ENCODE measurements at places on chromosomes 4 and X.

DNA sequence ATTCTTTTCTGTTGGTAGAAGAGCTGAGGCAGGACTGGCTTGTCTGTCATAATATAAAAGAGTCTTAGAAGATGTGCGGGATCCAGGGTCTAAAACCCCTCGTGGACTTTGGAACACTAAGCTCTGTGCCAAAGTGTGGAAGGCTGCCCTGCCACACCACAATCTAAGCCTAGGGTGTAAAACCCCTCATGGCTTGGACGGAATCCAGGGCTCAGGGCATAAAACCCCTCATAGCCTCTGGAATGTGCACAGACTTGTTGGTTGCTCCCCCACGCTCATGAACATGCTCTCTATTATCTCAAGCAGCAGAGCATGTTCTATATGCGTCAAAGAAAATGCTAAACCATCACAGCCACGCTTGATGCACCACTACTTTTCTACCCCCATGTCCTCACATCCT is 483.6 kb downstream of the GABRG1 start:
- no peak for DNase-seq

DNA sequence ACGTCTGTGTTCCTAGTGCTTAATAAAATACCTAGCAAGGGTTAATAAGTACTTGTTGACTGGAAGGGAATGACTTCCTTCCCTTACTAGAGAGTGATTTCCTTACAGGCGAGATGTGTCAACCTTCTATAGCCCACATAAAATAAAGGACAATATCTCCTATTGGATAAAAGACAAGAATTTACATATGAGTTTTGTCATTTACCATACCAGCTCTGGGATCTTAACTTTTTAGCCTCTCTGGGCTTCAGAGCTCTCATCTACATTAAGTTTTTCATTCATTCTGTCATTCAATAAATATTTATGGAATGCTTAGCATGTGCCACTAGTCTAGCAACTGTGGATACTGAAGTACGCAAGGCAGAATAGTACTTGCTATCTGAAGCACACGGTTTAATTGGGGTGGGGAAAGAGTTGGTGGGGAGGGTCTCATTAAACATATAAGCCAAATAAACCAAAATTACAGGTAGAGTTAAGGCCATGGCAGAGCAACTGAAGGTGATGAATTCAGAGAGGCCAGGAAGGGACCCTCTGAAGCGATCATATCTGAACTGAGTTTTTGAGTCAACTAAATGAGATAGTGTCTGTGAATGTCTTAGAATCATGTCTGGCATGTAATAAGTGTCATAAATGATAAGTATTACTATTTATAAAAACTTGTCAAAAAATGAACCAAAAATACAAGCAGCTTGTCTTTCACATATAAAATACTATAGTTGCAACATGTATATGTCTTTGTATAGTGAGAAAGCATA is 91.6 kb upstream of the BMP2K start:
- DNase-seq = no peak

DNA sequence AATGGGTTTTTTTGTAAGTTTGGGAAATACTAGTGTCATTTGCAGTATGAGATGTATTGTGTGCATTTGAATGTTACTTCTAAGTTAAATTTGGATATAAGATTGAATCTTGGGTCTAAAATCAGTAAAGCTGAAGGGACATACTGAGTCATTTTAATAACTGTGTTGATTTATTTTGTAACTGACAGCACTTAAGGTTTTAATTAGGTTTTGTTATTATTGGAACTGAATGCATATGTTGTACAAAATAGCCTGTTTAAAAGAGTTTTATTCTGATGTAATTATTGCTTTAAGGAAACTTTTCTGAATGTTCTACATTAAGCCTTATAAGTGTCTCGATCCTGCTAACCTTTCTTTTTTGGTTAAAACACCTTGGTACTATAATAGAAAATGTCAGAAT is 396.6 kb downstream of the MAPK10 start:
- no peak for DNase-seq

GRCh38 chr4:38230121-38230801 is 270.1 kb downstream of the PTTG2 start:
- no peak for DNase-seq

DNA sequence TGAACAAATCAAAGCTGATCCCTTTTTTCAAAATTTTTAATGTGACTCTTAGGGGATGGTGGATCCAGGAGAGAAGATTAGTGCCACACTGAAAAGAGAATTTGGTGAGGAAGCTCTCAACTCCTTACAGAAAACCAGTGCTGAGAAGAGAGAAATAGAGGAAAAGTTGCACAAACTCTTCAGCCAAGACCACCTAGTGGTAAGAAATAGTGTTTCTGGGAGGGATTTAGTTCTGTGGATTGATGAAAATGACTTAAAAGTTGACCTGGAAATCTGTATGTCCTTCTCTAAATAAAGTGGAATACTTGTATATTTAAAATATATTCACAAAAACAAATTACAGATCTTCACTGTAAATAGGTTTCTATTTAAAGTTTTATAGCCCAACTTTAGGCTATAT is 29.2 kb downstream of the NUDT9 start:
- no peak for DNase-seq

DNA sequence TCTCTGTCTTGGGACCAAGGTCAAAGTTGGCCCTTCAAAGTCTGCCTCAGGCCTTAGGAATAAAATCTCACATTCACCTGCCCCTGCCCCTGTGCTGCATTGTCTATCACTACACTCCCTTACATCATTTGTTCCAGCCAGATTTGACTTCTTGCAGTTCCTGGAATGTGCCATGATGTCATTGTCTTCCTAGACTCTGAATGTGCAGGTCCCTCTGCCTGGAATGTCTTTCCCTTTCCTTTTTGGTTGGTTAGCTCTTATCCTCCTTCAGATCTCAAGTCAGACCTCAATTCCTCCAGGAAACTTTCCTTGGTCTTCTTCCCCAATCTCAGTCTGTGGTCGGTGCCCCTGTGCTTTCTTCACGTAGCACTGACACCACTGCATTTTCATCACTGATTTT is 67.7 kb upstream of the EFNB1 start:
- DNase-seq = no peak

DNA sequence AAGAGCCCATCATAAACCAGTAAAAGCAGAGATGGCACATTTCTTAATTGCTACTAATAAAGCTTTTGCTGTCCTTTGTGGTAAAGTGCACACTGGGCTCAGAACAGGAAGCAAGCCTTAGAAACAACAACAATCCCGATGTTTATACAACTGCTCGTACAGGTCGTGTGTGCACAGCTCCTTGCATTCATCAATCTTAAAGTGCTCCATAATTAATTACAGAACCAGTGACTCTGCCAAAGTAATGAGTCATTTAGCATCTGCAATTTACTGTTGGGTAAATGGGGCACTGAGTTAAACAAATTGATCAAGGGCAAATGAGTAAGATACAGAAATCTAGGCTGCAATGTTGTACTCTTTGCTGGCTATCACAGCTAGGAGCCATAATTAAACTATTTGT is 61.3 kb upstream of the TXK start:
- no peak for DNase-seq

- no peak for DNase-seq
Measured at GRCh38 chr4:159177265-159178150, 74.6 kb downstream of the RAPGEF2 start.

DNA sequence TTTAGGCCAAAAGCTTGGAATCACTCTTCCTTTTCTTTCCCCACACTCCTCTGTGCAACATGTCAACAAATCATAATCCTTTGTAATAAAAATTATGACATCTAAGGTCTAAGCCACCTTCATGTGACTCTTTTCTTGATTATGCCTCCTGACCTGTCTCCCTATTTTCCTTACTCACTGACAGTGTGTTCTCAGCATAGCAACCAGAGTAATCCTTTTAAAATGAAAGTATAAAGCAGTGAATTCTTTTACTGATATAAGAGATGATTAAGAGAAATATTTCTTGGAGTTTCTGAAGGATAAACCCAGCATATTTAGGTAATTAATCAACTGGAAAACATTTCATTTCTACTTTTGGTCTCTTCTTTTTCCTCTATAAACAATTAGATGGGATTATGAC is 44.7 kb downstream of the USO1 start:
- no peak for DNase-seq

DNA sequence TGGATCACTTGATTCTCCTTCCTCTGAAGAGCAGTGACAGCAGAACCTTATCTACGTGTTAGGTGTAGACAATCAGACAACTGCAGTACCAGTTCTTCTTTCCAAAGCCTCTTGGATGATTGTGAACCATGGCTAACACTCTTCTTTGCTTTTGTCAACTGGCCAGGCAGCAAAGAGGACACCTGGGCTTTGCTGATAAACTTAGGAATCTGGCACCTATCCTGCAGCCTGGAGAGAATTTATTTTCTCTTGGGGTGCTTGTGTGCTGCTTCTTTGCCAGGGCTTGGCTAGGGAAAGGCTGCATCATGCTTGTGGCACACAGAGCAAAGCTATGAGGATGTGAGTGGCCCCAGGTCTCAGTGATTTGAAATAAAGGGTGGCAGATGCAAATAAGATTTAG is 77.4 kb downstream of the ANAPC4 start:
- DNase-seq = no peak

DNA sequence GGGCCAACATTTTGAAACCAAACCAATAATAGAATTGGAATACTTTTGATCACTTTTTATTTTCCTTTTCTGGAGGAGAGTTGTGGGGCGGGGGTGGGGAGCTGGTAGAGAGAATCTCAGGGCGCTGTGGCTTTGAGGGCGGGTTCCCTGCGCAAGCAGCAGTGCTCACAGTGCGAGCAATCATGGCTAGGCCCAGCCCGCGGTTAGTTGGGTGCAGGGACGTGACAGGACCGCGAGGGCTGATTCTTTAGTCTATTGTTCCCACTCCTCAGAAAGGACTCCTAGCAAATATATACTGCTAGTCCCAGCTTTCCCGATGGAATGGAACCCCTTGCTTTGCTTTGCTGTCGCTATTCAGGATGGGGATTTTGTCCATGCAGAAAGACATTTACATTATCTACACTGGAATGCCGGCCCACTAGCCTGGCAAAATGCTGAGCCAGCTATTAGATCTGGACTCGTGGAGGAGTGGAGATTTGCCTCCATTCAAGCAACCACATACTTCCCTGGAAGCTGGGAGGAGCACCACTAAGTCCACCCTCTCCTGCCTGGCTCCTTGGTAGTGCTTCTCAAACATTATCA is 23.9 kb upstream of the APLN start:
- no peak for DNase-seq

GRCh38 chr4:53161051-53161786 is 204.6 kb downstream of the SCFD2 start:
- DNase-seq = no peak

- DNase-seq = no peak
Measured at GRCh38 chrX:77404419-77404818, 42.8 kb upstream of the FGF16 start.

- no peak for DNase-seq
Measured at GRCh38 chrX:35664833-35665232, 133.3 kb upstream of the MAGEB16 start.

Measured in esophagus squamous epithelium (tissue), 5 donors.